Stimulated activated CD8-positive, alpha-beta memory T cell treated with anti-CD3 and anti-CD28 coated beads, Interleukin-4, amount 100 ng/mL, for 4 hours (primary cell): ENCODE measurements at places on chromosomes 5 and 9.
A peak's percentile ranks its signal among the peaks of the same experiment; 100 is the strongest.

GRCh38 chr5:11105696-11106095, 344.7 kb upstream of the DAP start:
- DNase-seq: no peak

GRCh38 chr5:54390015-54390414, 65.5 kb upstream of the HSPB3 start:
- DNase-seq: no peak

DNA sequence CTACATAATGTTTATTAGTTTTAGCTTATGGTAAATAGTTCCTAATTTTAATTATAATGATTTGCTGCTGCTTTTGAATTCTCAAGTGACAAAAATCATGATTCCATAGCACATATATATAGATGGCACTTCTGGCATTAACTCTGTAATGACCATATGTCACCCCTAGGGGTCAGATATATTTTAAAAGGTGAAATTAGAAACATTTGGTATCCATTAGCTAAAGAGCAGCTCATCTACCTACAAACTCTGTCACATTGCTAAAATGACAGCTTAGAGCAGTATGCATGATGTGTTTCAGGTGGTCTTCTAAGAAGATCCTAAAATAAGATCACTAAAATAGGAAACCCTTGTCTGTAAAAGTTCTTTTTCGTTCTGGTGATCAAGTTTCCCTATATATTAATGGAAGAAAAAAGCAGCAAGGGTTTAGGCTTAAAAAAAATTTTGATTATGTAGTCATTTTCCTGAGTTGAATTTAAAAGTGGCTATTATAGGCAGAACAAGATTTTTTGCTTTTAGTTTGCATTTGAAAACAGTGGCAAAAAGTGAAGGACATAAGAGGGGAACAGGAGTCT, 157.7 kb upstream of the POU5F2 start:
- no peak for DNase-seq

DNA sequence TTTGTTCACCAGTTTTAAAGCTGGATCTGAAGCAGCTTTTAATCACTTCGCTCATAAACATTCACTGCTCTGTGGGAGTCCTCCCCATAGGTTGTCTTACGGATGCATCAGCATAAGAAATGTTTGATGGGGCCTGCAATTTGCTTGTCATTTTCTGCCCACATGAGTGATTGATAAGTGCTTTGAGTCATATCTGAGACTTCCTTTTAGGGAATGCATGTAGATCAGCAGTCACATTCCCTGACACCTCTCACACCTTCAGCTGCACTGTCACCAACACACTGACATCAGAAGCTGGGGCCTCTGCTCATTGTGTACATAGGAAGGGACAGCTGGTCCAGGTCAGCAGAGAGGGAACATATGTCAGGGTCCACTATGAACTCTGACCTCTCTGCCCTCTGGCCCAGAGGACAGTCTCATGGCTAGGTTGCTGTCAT, 84.1 kb upstream of the SPATA31D4 start:
- DNase-seq: no peak

DNA sequence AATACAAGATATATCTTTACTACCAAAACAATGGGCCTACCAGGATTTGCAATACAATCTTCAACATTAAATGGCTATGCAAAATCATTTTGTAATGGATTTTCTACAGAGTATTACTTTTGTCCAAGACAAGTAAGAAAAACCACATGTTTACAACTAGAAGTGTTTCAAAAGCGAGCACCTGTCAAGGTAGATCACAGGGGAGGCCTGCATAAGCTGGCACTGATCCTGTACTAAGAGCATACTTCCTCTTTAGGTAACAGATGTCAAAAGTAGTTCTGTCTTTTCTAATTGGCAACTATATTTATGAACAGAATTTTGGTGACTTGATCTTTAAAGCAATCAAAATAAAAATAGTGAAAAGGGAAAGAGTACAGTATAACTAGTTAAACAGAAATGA, 249.0 kb downstream of the MLLT3 start:
- no peak for DNase-seq

- DNase-seq: no peak
Observed at GRCh38 chr5:115666023-115666422, 40.2 kb upstream of the TMED7 start.

DNA sequence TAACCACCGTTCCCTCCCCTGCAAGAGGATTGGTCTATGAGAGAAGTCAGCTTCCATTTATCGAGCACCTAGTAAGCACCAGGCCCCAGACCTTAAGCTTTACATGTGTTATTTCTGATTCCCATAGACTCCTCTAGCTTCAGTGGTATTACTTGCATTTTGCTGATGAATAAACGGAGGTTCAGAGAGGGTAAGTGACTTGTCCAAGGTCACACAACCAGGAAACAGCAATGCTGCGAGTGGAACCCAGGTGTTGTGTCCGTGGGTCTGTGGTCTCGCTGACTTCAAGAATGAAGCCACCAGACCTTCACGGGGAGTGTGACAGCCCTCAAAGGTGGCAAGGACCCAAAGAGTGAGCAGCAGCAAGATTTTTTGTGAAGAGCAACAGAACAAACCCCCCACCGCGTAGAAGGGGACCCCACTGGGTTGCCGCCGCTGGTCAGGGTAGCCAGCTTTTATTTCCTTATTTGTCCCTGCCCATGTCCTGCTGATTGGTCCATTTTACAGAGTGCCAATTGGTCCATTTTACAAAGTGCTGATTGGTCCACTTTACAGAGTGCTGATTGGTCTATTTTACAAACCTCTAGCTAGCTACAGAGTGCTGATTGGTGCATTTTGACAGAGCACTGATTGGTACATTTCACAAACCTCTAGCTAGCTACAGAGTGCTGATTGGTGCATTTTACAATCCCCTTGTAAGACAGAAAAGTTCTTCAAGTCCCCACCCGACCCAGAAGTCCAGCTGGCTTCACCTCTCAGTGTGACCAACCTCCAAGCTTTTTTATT, 29.1 kb upstream of the KCNIP1 start:
- no peak for DNase-seq

- DNase-seq: no peak
Observed at GRCh38 chr5:147167529-147167928, 67.3 kb upstream of the STK32A start.

DNA sequence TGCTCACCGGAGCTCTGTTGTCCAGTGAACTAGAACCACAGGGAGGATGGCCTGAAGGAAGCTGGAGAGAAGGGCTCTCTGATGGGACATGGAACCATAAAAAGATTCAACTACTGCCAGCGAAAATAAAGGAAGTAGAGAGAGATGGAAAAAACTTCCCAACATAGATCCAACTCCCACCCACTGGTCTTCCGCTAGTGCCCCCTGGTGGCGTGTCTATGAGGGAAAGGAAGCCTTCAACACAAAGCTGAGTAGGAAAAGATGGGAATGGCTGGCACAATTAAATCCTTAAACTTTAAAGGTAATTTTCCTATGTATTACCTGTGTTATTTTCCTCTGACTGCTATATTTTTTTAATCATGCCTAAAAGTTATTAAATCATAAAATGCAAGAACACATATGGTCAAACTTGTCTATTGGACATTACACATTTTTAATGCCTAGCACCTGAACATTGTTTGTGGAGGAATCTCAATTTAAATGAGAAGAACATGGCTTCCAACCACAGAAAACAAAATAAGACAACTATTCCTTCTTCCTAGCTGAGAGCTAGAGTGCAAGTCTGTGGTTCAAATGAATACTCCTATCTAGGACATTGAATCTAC, 51.5 kb downstream of the CEP120 start:
- peak; percentile 8 for DNase-seq

GRCh38 chr5:61507232-61507631, 175.2 kb downstream of the ZSWIM6 start:
- DNase-seq: no peak

GRCh38 chr5:55344392-55344992, 36.7 kb downstream of the MTREX start:
- DNase-seq: peak; percentile 44

DNA sequence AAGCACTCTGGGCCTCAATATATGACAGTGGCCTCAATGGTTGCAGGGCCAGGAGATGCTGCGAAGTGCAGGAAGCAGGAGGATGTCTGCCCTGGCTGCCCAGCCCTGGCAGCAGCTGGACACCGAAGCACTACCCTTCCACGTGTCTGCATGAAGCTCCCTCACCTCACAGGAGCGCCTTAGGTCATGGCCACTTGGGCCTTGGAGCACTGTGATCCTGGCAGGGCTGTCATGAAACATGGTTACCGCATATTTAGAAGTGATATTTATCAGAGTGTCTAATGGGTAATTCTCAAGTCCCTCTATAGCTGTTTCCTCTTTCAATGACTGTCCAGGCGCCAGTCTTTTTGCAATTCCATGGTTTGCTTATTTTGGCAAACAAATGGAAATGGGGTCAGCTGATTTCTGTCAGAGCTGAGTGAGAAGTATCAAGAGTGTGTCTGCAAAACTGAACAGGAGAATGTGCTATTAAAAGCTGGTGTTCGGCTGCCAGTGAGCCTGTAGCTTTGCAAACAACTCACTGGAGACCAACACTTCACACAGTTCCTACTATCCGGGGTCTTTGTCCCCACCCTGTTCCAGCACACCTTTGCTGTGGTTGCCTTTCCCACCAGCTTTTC, 285.9 kb downstream of the KIF4B start:
- DNase-seq: no peak

DNA sequence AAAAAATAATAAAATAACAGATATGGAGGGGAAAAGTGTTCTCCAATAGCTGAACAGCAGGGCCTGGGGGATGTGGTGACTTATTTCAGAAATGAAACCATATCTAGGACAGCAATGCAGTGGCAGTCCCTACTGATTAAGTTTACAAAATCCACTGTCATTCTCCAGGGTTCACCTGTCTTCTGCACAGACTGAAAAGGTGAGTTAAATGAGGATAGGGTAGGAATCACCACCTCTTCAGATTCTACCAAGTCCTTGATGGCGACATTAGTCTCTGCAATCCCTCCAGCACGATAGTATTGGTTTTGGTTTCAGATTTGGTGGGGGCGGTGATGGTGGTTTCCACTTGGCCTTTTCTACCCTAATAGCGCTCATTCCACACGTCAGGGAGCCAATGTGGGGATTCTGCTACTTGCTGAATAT, 32.3 kb upstream of the NPM1 start:
- no peak for DNase-seq

DNA sequence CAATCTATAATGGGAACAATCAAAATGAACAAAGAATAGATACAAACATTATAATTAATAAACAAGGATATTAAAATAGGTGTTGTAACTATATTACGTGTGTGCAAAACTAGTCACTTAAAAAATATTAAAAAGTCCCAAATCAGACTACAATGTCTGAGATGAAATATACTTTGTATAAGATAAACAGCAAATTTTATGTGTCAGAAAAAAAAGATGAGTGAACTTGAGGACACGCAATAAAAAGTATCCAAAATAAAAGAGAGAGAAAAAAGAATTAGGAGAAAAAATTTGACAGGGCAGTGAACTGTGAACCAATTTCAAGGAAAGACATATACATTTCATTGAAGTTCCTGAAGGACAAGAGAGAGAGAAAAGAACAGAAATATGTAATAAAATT, 37.0 kb downstream of the AGTPBP1 start:
- DNase-seq: no peak

DNA sequence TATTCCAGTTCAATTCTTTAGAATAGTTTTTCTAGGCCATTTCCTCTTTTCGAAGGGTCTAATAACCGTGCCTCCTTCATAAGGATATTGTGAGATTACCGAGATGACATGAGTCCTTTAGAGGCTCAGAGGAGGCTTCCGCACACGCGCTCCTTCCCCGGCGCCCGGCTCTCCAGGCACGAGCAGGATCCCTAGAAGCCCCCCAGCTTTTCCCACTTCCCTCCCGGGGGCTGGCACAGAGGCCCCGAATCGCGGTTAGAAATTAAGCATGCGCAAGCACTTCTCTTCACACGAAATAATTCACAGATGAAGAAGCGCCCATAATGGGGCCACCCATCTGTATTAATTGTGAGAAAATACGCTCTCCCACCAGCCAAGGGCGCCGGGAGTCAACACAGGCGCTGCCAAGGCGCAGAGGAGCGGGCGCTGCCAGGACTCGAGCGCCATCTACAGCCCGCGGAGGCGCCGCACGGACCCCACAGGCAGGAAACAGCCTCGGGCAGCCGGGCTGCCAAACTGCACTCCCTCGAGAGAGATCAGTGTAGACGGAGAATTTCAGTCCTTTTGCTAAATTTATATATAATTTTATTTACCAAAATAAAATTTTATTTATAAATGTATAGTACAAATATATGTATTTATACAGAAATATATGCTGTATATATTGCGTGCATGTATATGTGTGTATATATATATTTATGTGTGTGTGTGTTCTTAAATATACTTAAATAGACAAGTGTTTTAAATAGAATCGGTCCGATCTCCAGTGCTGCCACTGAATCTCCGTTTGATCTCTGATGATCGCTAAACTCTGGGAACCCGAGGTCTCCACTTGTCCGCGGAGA, 258.1 kb upstream of the NFIL3 start:
- peak; percentile 25 for DNase-seq

GRCh38 chr9:95874989-95875304, 544 bp upstream of the ERCC6L2 start:
- peak; percentile 33 for DNase-seq

DNA sequence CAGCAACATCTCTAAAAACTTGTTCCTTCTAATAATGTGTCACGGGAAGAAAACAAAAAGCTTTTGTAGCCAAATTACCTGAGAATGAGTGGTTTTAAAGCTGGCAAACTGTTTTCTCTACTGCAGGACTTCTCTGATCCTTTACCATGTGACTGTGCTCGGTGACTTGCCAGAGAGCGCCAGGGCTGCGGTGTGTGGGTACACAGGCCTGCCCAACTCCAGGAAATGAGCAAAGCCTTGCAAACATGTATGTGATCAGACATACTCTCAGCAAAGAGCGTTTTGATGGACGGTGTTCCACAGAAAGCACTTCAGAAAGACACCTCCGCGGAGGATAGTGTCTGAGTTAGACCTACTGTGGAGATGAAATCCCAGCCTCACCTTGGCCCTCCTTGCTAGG, 157.3 kb downstream of the SPOCK1 start:
- no peak for DNase-seq

- DNase-seq: no peak
Observed at GRCh38 chr9:72579190-72579589, 57.8 kb downstream of the TMC1 start.

- DNase-seq: no peak
Observed at GRCh38 chr5:26295541-26295940, 742.8 kb downstream of the CDH9 start.

- no peak for DNase-seq
Observed at GRCh38 chr5:176144508-176144907, 93.7 kb upstream of the SIMC1 start.

- DNase-seq: no peak
Observed at GRCh38 chr9:129010267-129010975, 17.7 kb downstream of the SH3GLB2 start.

DNA sequence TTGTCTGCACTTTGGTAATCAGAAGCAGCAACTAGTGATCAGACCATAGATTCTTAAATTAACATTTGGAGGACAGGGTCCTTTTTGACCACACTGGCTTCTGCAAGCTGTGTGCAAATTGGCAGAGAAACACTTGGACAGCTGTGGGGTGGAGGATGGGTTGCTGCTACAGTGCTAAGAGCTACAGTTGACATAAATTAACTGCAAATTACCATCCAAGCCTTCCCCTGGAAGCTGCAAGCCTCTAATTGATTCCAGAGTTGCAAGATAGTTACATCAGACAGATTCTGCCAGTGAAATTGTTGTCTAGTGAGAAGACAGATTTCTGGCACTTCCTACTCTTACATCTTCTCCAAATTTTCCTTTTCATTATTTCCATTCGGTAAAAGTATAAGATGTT, 517.7 kb downstream of the DIRAS2 start:
- no peak for DNase-seq

GRCh38 chr5:71528206-71528605, 58.9 kb upstream of the MCCC2 start:
- no peak for DNase-seq
